CD4-positive, alpha-beta memory T cell (primary cell): ENCODE measurements at places on chromosomes 6 and 20. TPM values are rescaled to one million over a fixed set of nuclear protein-coding genes. Genes with fewer than 3 reads are reported as not detected.
A peak's percentile ranks its signal among the peaks of the same experiment; 100 is the strongest.

- no peak overlapping the region for H3K4me3 ChIP-seq
- no peaks in the 10 kb centered on the region for H3K4me1 ChIP-seq
- no peaks in the 10 kb centered on the region for H3K36me3 ChIP-seq
- H3K27me3 ChIP-seq = no peaks in the 10 kb centered on the region
Observed at GRCh38 chr20:8509809-8510208, 377.7 kb downstream of the PLCB1 start.

GRCh38 chr6:23278180-23278532 is 708.8 kb downstream of the HDGFL1 start:
- H3K36me3 ChIP-seq = no peaks in the 10 kb centered on the region
- no peaks in the 10 kb centered on the region for H3K27me3 ChIP-seq
- H3K4me1 ChIP-seq = no peaks in the 10 kb centered on the region
- no peak overlapping the region for H3K4me3 ChIP-seq
- H3K27ac ChIP-seq = no peak overlapping the region
- DNase-seq = no peak

GRCh38 chr6:7151381-7151780 is 43.6 kb downstream of the RREB1 start:
- H3K36me3 ChIP-seq = no peaks in the 10 kb centered on the region
- H3K27ac ChIP-seq = no peak overlapping the region
- H3K4me3 ChIP-seq = no peak overlapping the region
- peaks cover 58% of the 10 kb centered on the region for H3K4me1 ChIP-seq
- no peaks in the 10 kb centered on the region for H3K27me3 ChIP-seq

- H3K4me3 ChIP-seq = no peak overlapping the region
- H3K4me1 ChIP-seq = peaks cover 15% of the 10 kb centered on the region
- H3K27me3 ChIP-seq = no peaks in the 10 kb centered on the region
- no peak for DNase-seq
Observed at GRCh38 chr6:157560691-157561413, 179.9 kb downstream of the ZDHHC14 start.

GRCh38 chr20:30949761-30950160 is 307.7 kb upstream of the DEFB115 start:
- no peaks in the 10 kb centered on the region for H3K27me3 ChIP-seq
- DNase-seq = no peak
- no peak overlapping the region for H3K27ac ChIP-seq
- no peak overlapping the region for H3K4me3 ChIP-seq
- no peaks in the 10 kb centered on the region for H3K36me3 ChIP-seq

DNA sequence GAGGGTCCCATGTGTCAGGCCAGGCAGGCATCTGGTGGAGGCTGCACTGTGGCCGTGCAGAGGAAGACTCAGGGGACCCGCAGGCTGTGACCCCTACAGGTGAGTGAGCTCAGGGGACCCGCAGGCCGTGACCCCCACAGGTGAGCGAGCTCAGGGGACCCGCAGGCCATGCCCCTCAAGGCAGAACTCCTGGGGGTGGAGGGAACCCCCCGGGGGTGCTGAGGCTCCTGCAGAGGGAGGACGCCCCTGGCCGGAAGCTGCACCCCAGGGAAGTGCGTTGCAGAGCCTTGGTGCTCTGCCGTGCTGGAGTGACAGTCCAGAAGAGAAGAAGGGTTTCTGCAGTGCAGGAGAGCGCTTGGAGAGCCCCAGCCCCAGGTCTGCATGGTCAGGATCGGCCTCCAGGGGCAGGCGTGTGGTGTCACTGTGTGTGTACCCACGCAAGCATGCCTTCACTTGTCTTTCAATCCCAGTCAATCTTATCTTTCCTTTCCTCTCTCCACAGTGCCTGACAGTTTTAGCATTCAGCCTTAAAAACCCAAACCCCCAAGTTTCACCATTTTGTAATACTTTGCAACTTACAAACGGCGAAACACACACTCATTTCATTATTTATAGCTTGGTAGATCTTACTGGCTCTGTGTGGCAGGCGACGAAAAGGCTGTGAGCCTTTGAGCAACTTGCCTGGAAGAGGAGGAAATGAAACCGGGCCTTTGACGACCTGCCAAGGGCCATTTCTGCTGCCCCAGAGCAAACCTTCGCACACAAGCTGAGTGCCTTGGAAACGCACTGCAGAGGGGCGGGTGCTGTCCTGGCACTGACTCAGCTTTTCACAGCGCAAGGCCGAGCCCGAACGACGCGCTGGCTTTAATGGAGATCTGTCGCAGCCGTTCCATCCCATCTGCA is 101.4 kb upstream of the AGPAT4 start:
- no peaks in the 10 kb centered on the region for H3K36me3 ChIP-seq
- H3K4me1 ChIP-seq = no peaks in the 10 kb centered on the region
- no peaks in the 10 kb centered on the region for H3K27me3 ChIP-seq
- no peak for DNase-seq
- H3K27ac ChIP-seq = no peak overlapping the region
- no peak overlapping the region for H3K4me3 ChIP-seq

DNA sequence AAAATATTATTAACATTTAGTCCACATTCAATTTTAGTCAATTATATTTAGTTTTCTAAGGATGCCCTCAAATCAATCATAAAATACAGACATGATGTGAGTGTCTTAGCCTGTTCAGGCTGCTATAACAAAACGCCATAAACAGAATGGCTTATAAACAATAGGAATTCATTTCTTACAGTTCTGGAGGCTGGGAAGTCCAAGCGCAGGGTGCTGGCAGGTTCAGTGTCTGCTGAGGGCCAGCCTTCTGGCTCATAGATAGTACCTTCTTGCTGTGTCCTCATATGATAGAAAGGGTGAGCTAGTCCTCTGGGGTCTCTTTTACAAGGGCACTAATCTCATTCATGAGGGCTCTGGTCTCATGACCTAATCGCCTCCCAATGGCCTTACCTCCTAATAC is 10.0 kb upstream of the CDC5L start:
- no peaks in the 10 kb centered on the region for H3K4me1 ChIP-seq
- no peak overlapping the region for H3K4me3 ChIP-seq
- no peaks in the 10 kb centered on the region for H3K27me3 ChIP-seq
- no peak overlapping the region for H3K27ac ChIP-seq

DNA sequence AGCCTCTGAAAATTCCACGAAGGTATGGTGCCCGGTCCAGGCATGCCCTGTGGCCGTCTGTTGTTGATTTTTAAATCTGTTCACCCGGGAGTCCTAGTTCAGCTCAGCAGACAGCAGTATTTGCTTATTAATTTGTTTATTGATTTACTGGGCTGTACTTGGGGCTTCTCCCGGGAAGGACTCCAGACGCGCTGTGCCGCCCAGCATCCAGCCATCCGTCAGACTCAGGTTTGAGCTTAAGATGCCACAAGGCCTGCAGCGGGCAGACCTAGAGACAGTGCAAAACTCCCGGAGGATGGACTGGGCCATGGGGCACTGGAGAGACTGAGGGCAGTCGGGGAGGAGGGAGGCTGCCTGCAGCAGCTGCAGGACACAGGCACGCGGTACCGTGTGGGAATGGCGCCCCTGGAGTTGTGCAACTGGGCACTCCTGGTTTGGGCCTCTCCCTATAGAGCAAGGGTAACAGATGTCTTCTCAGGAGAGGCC is 17.3 kb upstream of the CCDC167 start:
- H3K4me1 ChIP-seq = peaks cover 91% of the 10 kb centered on the region
- H3K27ac ChIP-seq = peak overlapping the region; percentile 99
- no peak for DNase-seq
- no peaks in the 10 kb centered on the region for H3K36me3 ChIP-seq
- peak overlapping the region; percentile 70 for H3K4me3 ChIP-seq

DNA sequence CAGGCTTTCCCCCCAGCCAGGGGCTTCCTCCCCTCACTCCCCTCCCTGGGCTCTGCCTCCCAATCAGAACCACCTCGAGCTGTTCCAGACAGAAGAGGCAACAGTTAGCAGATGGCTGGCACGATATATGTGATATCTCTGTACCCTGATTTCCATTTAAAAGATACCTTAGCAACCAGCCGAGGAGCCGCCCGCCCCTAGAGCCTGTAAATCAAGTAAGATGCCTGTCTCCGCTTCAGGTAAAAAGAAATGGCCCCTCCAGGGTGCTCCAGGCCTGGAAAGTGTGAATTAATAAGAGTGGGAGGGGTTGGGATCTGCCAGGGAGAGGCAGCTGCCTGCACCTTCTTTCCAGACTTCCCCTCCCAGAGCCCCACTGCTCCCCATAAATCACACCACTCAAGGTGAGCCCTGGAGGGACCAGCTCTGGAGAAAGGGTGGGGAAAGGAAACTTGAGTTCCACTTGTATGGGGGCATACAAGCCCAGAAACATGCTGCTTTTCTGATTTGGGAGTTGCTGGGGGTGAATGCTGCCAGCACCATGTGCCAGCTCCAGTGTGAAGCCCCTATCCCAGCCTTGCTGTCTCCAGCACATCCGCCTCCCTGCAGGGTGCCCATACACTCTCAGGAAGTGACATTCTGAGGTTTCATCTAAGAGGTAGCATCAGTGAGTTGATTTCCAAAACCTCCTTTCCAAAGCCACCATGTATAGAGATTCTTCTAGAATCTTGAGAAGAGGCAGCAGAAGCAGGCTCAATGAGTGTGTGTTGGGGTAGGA is 148.0 kb downstream of the LRFN2 start:
- no peak overlapping the region for H3K27ac ChIP-seq
- no peaks in the 10 kb centered on the region for H3K4me1 ChIP-seq
- no peaks in the 10 kb centered on the region for H3K36me3 ChIP-seq
- no peak for DNase-seq
- H3K4me3 ChIP-seq = no peak overlapping the region

- no peak overlapping the region for H3K4me3 ChIP-seq
- no peak for DNase-seq
- no peaks in the 10 kb centered on the region for H3K27me3 ChIP-seq
- H3K4me1 ChIP-seq = no peaks in the 10 kb centered on the region
- H3K36me3 ChIP-seq = no peaks in the 10 kb centered on the region
- no peak overlapping the region for H3K27ac ChIP-seq
Observed at GRCh38 chr20:14729390-14729789, 392.0 kb upstream of the FLRT3 start.

DNA sequence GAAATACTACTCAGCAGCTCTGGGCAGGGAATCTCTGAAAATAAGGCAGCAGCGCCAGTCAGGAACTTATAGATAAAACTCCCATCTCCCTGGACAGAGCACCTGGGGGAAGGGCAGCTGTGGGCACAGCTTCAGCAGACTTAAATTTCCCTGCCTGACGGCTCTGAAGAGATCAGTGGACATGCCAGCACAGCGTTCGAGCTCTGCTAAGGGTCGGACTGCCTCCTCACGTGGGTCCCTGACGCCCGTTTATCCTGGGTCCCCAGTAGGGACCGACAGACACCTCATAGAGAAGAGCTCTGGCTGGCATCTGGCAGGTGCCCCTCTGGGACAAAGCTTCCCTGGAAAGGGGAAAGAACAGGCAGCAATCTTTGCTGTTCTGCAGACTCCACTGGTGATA is 59.0 kb downstream of the COL21A1 start:
- H3K36me3 ChIP-seq = no peaks in the 10 kb centered on the region
- H3K27me3 ChIP-seq = no peaks in the 10 kb centered on the region
- DNase-seq = no peak
- no peak overlapping the region for H3K27ac ChIP-seq
- H3K4me3 ChIP-seq = no peak overlapping the region

- H3K27ac ChIP-seq = no peak overlapping the region
- DNase-seq = no peak
- H3K4me1 ChIP-seq = no peaks in the 10 kb centered on the region
- no peak overlapping the region for H3K4me3 ChIP-seq
- no peaks in the 10 kb centered on the region for H3K36me3 ChIP-seq
Observed at GRCh38 chr20:61797200-61797599, 268.5 kb downstream of the TAF4 start.

- no peaks in the 10 kb centered on the region for H3K4me1 ChIP-seq
- no peaks in the 10 kb centered on the region for H3K27me3 ChIP-seq
- DNase-seq = no peak
Observed at GRCh38 chr6:55141611-55142010, 32.7 kb upstream of the HCRTR2 start.

- H3K4me1 ChIP-seq = no peaks in the 10 kb centered on the region
- H3K36me3 ChIP-seq = no peaks in the 10 kb centered on the region
- no peak overlapping the region for H3K27ac ChIP-seq
- H3K27me3 ChIP-seq = no peaks in the 10 kb centered on the region
- no peak for DNase-seq
Observed at GRCh38 chr6:22251348-22251747, 45.5 kb downstream of the PRL start.

- no peaks in the 10 kb centered on the region for H3K27me3 ChIP-seq
- H3K27ac ChIP-seq = peak overlapping the region; percentile 55
- peaks cover 51% of the 10 kb centered on the region for H3K4me1 ChIP-seq
- peaks cover 19% of the 10 kb centered on the region for H3K36me3 ChIP-seq
Observed at GRCh38 chr6:36963451-36964290, 9.1 kb downstream of the PI16 start.

Gene ZSCAN12
- total RNA-seq = 8.3 TPM

Gene MAPK13
- total RNA-seq = 29.6 TPM

Gene OOEP
- not detected for total RNA-seq

Gene PRPH2
- not detected for total RNA-seq

Gene SCAND1
- 45.1 TPM for total RNA-seq
